ENCODE measurements at places on chromosomes 12 and 14.

DNA sequence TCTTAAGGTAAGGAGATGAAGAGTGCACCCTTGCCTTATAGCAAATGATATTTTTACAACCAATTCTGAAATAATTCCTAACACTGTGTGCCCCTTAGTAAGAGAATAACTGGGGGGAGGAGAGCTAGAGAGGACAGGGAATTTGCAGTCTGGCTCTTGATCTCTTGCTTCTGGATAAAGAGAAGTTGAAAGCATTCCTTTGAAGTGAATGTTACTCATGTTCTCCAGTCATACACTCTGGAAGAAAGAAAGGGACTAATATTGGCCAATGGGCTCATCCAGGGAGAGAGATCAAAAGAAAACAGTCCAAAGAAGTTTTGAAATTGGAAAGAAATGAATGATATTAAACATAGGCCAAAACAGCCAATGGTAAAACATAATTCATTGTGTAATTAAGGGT is 25.3 kb downstream of the C12orf75 start:
- no peak for DNase-seq

GRCh38 chr12:84910549-84911241 is 1.9 kb downstream of the SLC6A15 start:
- no peak for DNase-seq

- DNase-seq: no peak
Observed at GRCh38 chr14:67538501-67538900, 5.4 kb downstream of the PLEKHH1 start.

DNA sequence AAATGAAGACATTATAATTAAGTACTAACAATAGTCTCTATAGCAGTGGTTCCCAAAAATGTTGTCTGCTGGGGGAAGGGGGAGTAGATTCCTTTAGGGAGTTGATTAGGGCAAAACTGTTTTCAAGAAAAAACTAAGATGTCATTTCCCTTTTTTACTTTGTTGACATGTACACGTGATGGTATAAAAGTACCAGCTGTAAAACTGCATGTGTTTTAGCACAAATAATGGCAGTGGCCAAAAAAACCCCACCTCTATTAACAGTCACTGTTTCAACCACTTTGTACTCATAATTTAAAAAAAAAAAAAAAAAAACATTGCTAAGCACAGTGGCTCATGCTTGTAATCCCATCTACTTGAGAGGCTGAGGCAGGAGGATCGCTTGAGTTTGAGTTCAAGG is 61.7 kb downstream of the PPP1R12A start:
- no peak for DNase-seq

- no peak for DNase-seq
Observed at GRCh38 chr14:102077382-102077709, 9.5 kb downstream of the HSP90AA1 start.

DNA sequence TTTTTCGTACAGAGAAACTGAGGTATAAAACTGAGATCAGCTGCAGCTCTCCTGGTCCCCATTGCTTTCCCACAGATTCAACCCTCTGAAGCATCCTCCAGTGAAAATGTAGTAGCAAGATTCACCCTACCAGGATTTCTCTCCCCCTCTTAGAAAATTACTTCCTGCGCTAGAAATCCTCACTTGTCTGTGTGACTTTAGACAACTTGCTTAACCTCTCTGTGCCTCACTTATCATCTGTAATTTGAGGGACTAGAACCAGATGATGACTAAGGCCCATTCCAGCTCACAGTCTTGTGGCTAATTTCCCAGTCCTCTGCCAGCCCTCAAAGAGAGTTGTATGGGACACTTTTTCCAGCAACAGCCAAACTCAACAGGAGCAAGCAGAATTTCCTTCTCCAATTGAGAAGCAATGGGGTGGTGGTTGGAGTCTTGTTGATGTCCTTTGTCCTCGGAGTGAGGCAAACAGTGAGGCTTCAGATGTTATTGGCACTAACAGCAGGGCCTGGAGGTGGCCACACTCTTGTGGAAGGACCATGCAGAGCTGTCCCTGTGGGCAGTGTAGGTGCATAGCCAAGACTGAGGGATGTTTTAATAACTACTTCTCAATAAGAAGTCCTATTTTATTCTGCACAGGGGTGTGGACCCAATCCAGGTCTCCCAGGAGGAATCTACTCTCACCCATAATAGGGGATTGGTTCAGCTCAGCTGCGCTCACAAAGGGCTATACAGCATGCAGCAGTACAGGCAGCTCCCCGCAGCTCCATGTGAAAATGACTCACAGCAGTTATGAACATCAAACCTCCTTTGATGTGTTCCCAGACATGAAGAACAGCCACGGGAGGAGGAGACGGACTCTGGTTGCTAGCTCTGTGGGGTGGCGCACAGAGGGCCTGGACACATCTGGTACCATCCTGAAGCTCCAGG is 200.1 kb downstream of the DAD1 start:
- no peak for DNase-seq

GRCh38 chr12:132099739-132100138 is 44.4 kb downstream of the DDX51 start:
- no peak for DNase-seq

DNA sequence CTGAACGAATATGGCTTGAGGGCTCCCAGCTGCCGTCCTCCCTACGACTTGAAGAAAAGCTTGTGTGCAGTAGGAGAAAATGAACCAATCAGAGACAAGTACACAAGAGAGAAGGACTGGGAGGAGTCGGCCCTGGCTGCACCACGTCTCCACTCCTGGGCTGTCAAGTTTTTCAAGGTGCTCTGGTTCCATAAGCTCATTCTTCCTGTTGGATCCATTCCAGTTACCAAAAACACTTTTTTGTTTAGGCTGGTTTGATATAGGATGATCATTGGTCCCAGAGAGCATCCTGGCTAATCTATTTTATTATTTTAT is 2.8 kb upstream of the A2ML1 start:
- no peak for DNase-seq

GRCh38 chr12:58819985-58820384 is 100.3 kb downstream of the LRIG3 start:
- DNase-seq: no peak

GRCh38 chr12:123916729-123917128 is 55.9 kb downstream of the CCDC92 start:
- no peak for DNase-seq

DNA sequence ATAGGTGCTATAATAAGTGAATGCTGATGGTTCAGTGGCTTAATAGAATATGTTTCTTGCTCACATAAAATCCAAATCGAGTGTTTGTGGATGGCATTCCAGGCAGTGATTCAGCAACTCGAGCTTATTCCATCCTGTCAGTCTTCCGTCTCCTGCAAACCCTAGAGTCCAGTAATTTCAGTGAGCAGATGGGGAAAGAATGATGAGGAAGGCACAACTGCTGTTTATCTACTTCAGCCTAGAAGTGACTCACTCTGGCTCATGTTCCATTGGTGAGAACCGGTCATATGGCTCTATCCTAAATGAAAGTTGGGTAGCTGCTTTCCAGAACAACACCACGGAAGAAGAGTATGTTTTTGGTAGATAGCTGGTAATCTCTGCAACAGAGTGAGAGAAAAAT is 421.8 kb upstream of the PDE3A start:
- no peak for DNase-seq

GRCh38 chr14:103476631-103477030 is 46.0 kb downstream of the CKB start:
- no peak for DNase-seq

- DNase-seq: no peak
Observed at GRCh38 chr12:6266971-6267721, 43.3 kb upstream of the PLEKHG6 start.

- no peak for DNase-seq
Observed at GRCh38 chr14:59123975-59124374, 64.5 kb upstream of the DAAM1 start.

- no peak for DNase-seq
Observed at GRCh38 chr12:57146961-57147944, at the start of gene LRP1-AS. Gene LRP1-AS (minus strand): TSS chr12:57147619.

- DNase-seq: no peak
Observed at GRCh38 chr14:32080001-32080510, 3.0 kb downstream of the ARHGAP5 start.

DNA sequence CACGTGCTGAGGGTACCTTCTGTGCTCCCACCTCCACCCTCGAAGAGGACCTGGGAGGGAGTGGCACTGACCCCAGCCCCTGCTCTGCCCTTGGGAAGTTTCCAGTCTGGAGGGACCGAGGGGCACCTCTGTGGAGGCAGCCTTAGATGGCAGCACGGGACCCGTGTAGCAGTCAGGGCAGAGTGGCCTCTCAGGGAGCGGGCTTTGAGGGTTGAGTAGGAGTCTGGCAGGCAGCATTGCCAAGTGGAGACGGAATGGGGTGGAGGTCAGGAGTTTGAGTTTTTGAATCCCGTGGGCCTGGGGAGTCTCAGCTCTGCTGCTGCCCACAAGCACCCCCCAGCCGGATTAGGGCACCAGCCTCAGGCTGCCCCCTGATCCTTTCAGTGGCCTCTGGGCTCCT is 21.6 kb downstream of the KIF26A start:
- DNase-seq: no peak

DNA sequence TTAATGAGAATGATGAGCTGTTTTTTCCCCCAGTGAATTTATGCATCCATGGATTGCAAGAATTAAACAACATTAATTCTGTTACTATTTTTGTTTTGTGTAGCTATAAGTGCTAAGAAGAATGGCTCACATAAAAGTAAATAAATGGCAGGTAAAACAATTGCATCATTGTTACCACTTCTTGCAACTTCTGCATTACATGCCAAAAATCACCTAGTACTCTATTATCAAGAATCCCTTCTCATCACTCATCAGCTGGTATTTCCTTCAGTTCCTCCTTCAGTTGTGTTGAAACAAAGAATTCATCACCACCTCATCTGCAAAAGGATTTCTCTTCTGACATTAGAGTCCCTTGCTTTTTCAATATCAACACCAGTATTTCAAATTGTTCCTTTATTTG is 773 bp downstream of the A2M start:
- DNase-seq: no peak

DNA sequence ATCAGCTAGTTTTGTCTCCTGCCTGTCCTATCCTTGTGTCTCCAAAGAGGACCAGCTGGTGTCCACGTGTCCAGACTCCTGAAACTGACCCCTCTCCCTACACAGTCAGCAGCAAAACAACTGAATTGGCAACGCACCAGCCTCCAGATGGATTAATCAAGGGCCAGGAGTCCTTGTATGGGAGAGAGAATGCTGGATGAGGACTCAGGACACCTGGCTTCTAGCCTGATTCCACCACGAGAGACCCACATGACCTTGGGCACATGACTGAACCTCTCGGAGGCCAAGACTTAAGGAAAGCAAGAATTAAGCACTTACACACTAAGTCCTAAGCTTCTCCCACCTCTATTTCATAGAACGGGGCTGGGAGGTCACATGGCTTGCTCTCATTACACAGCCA is 60.4 kb upstream of the CMKLR1 start:
- no peak for DNase-seq

DNA sequence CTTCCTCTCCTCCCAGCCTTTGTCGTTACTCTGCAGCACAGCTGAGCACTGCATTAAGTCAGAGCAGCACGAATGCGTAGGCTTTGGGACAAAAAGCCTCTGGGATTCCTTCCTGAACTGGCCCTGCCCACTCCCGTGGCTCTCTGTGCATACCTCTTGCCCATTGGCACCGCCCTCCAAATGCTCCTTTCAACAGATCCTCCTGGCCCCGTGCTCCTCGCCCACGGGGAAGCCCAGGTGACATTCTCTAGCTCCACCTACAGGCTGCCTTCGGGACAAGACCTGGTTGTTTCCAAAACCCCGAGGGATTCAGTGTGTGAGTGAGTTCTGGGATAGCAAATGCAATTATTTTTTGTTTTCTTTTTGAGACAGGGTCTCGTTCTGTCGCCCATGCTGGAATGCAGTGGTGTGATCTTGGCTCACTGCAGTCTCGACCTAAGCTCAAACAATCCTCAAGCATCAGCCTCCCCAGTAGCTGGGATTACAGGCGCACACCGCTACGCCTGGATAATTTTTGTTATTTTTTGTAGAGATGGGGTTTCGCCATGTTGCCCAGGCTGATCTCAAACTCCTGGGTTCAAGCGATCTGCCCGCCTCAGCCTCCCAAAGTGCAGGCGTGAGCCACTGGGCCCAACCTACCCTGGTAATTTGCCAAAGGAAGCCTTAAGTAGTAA is 17.9 kb upstream of the TDRD9 start:
- peak; percentile 48 for DNase-seq

DNA sequence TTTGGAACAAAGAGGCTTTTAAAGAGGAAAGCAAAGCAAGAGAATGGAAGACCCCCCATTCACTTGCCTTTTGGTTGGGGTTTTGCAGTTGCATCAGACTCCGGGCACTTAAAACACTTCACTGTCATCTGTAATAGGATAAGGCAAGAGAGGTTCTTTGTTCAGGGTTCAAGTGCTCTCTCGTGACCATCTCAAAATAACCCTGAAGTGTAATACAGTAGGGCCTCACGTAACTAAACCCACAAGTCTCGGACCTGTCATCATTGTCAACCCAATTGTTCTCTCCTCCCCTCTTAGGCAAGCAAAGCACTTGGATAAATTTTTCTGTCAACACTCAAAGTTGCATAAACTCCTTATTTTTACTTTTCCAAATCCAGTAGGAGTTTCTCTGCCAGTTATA is 26.9 kb upstream of the MYBPC1 start:
- DNase-seq: no peak

DNA sequence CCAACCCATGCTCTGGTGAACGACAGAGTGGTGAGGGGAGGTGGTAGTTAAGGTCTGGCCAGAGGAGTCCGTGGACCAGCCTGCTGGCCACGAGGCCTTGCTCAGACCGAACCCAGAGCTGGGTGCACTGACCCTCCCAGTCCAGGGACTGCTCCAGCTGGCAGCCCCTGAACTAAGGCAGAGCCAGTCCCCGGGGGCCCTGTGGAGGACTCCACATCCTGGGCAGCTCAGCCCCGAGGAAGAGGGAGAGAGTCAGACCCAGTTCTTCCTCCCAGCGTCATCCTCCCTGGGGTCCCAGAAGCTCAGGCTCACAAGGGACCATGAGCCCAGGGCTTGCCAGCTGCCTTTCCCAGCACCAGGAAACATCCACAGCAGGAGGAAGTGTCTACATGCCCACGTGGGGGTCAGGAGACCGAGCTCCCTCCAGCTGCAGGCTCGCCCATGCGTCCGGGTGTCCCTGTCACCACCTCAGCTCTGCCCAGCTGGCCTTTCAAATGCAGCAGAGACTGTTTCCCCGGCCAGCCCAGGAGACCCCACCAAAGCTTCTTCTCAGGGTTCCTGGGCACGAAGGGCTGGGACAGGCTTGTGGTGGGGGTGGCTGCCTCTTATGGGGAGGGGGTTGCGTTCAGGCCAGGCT is 194.4 kb downstream of the KIF26A start:
- DNase-seq: no peak

DNA sequence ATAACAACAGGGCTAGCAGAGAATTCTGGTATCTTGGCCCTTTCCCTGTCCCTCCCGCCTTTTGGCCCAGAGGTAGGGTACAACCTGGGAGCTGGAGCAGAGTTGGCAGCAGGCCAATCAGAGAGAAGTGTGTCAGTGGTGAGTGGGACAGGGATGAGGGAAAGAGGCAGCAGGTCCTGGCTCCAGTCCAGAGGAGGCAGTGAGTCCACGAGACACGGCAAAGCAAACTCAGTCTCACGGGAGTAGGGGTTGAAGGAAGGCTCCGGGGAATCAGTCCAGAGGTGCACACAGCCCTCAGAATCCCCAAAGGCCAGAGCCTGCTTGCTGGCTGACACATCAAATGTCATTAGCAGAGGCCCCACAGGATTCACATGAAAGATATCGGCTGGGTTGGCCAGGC is 7.3 kb downstream of the PAN2 start:
- no peak for DNase-seq

GRCh38 chr12:125100551-125101434 is 35.6 kb downstream of the AACS start:
- no peak for DNase-seq

- no peak for DNase-seq
Observed at GRCh38 chr12:1001507-1001906, 10.5 kb downstream of the ERC1 start.

Measured in erythroblast (primary cell).